ENCODE measurements at places on chromosomes 2 and 18.
A peak's percentile ranks its signal among the peaks of the same experiment; 100 is the strongest.

- DNase-seq = peak; percentile 7
These were observed 163.8 kb downstream of the WDPCP start for GRCh38 chr2:63424329-63425078.

- DNase-seq = no peak
These were observed 63.0 kb upstream of the PSMD14 start for GRCh38 chr2:161245261-161245553.

GRCh38 chr2:7427293-7428060 is 510.3 kb downstream of the RNF144A start:
- DNase-seq = peak; percentile 34

DNA sequence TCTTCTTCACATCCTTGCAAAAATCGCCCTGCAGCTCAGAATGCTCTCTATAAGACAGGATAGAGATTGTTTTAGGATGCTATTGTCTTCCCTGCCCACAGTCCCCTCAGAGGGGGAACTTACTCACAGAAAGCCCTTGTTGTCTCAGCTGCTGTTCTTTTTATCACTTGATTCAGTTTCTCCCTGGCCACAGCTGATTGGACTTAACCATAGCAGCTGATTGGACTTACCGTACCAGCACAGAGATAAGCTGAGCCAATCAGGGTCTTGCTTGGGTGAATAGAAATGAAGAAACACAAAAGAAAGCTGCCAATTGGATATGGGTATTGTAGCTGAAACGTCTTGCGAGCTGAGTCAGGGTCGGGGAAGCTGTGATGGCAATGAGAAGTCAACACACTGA is 194.2 kb upstream of the MEX3C start:
- DNase-seq = no peak

- no peak for DNase-seq
These were observed 21.0 kb downstream of the MIB1 start for GRCh38 chr18:21761471-21762115.

- no peak for DNase-seq
These were observed 27.6 kb downstream of the SLC1A4 start for GRCh38 chr2:65016789-65017188.

Measured in GM19239 (cell line).